ENCODE measurements at places on chromosomes 2 and 18.

DNA sequence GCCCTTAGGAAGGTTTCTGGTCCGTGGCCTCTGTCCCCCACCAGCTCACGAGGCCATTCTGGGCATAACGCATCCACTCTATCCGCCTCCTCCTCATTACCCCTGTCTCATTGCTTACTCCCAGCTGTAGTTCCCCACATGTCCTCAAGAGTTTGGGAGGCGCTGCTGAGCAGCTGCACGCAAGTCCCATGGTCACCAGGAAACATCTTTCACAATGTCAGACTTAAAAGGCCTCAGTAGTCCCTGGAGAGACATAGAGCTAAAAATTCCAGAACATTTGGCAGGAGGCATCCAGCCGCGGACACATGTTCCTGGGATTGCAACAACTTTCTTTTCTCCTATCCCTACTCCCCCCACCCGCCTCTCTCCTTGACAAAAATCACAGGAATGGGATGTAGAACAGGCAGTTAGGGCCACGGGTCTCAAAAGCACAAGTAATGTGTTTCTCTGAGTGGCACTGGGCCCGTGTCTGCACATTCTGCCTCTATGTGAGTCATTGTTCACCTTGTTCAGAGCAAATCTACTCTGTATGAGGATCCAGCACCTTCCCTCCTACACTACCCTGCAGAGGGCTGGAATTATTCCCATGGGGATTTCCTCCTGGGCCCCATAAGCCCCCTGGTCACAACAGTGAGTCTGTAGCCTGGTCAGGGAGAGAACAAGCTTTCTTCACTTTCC lies 8.1 kb downstream of the LBH start:
- peak; percentile 72 for DNase-seq

DNA sequence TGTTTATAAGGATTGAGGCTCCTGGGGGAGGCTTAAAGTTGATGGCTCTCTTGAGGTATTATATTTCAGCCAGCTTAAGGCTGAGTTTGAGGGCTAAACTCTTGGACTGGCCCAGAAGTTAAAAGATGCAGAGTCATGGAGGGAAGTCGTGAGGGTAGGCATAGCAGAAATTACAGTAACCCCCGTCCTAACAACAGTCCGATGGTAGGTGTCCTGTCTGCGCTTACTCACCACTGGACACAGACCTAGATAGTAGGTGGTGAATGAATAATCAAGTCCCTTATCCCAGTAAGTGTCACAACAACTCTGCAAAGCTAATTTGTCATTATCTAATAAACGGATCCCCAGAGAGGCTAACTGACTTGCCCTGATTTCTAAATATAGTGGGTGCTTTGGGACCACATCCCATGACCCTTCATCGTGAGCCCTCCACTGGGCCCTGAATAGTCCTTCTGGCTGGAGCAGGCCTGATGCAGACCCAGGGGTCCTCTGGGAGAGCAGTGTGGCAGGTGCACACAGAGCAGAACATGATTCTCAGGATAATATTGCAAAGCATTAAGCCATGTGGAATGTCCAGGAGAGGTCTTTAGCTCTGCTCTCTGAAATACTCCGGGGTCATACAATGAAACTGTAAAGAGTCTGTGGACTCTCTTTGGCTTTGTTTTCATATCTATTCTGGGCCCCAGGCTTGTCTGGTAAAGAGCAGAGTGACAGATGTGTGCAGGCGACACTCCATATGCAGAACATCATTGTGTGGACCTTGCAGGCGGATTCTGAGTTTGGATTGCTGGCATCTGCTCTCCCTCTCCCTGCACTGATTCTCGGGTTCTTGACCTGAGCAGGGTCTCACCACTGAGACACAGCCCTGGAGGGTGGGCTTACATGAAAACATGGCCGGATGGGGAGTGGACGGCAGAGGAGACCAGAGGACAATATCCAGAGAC lies 98.1 kb downstream of the RNF144A start:
- no peak for DNase-seq

GRCh38 chr2:34997779-34998178 lies 1357.8 kb upstream of the CRIM1 start:
- DNase-seq: no peak

- DNase-seq: peak; percentile 42
Observed at GRCh38 chr2:217953011-217953481, 49.7 kb downstream of the TNS1 start.

GRCh38 chr2:25078170-25079049 lies 36.5 kb downstream of the EFR3B start:
- DNase-seq: no peak

DNA sequence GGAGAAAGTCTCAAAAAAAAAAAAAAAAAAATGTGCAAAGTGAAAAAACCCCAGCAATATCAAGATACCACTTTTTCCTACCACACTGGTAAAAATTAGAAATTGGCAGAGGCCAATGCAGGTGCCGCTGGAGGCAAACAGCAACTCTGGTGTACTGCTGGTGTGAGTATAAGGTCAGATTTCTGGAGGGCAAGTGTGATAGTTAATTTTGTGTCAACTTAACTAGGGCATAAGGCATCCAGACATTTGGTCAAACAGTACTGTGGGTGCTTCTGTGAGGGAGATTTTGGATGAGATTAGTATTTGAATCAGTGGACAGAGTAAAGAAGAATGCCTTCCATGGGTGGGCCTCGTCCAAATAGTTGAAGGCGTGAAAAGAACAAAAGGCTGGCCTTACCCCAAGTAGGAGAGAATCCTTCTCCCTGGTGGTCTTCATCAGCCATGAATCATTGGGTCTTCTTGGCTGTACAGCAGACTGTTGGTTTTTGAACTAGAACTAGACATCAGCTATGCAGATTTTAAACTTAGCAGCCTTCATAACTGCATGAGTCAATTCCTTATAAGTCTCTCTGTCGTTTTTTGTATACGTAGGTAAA lies 52.8 kb upstream of the FHL2 start:
- no peak for DNase-seq

DNA sequence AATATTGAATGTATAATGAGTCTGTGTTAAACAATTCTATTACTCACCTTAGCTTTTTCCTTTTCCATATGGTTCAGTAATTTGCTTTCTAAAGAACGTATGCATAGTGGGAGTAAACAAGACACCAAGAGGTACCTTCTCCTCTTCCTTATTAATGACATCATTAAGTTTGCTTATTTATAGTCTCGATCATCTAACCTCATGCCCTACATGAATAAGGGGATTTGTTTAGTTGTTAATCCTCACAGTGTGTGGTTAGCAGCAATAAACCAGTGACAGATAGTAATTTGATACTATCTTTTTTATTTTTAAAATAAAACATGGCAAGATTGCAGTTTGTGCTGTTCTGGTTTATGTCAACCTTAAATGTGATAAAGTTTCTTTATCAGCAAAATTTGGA lies 69.7 kb downstream of the COBLL1 start:
- no peak for DNase-seq

DNA sequence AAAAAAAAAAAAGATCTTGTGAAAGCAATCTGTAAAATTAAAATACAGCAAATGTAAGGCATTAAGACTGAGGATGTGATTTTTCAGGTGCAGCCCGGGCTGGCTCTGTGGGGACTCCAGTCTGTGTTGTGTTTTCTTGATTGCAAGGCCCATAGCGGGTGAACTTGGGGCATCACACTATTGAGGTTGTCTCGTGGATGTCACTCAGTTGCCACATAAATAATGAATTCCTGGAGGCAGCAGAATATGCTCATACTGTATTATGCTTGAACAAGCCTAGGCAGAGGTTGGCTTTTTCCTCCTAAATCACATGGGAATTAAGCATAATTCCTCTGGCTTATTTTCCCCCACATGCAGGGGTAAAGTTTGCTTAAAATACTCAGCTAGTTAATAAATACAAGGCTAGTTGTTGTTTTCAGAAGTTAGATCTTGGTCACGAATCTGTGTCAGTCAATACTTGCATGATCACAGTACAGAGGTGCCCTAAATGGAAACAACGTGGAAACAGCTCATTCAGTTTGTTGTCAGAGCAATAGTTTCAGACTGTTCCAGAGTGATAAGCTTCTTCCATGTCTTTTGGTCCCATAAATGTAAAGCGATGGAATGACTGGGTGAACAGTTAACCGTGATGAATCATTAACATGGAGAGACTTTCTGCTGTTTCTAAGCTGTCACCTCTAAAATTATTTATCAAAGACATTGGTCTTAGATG lies 16.4 kb downstream of the GEMIN6 start:
- no peak for DNase-seq

GRCh38 chr18:66168685-66169235 lies 417.9 kb downstream of the CDH7 start:
- no peak for DNase-seq

GRCh38 chr2:28567061-28567471 lies 71.2 kb downstream of the PLB1 start:
- no peak for DNase-seq

- no peak for DNase-seq
Observed at GRCh38 chr2:74876081-74876886, 42.4 kb downstream of the HK2 start.

GRCh38 chr2:204971206-204971907 lies 426.1 kb downstream of the PARD3B start:
- DNase-seq: no peak

DNA sequence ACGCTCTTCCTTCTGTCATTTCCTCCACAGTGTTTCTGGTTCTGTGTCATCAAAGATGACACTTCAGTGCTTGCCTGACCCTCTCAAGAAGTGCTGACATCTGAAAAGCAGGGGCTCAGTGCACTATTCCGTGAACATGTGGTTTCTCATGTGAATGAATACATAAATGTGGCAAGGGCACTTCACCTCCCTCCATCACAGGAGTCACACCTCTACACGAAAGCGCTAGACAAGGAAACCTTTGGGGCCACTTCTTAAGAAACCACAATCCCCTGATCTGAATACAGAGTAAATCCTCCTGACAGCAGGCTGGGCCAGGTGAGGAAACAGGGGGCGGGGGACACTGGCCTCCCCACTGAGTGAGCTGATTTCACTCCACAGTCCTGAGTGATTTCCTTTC lies 145.8 kb upstream of the ACAA2 start:
- DNase-seq: no peak

- no peak for DNase-seq
Observed at GRCh38 chr2:227853204-227853629, 18.2 kb upstream of the DAW1 start.

DNA sequence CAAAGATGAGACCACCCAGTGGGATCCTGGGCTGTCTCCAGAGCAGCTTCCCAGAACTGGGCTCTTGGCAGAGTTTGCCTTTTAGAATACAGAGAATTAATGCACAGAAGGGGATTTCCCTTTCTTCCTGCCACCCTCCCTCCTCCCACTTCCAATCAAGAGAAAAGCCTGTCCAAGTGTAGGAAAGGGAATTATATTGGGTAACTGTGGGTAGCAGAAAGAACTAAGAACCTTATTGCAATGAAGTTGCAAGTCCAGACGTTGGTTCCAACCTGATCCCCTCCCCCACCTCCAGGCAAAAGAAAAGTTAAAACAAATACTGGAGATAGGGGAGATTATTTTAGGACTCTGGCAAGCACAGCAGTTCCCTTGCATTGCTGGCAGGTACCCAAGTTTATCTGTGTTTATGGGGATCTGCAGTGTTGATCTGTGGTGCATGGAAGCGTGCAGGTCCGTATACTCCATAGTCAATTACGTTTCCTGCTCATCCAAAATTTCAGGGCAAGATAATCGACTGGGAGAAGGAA lies 114.3 kb downstream of the PRKCE start:
- DNase-seq: no peak

DNA sequence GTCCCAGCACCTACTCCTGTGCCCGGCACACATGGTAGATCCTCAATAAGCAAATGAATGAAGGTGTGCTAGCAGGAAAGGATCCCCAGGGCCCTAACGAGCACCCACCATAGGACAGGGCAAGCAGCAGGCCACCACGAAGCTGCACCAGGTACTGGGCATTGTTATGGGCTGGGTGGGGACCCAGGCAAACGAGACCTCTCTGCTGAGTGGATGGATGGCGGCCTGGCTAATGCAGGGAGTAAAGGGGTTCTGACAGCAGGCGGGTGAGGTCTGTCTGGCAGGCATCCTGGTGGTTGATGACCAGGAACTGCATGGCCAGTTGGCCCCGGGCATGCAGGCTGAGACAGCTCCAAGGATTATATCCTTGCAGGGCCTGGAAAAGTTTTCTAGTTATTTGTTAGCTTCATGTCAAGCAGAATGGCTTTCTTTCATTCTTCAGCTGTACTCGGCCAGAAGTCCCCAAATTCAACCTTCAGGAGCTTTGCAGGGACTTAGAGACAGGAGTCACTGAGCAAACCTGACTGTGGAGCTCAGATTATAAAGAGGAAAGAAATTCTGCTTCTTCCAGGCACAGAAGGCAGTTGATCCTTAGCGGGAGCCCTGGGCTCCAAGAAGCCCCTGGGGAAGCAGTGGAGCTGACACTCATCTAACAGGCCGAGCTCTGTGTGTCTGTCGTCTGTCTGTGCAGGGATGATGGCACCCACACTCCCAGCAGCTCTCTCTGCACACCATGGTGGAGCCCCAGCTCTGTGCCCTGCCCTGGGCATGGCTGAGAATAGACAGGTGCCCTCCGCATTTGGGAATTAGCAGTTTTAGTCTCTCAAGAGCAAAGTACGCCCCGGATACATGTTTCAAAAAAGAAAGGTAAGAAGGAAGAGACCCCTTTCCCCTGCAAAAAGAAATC lies 51.2 kb downstream of the SDC1 start:
- DNase-seq: no peak

DNA sequence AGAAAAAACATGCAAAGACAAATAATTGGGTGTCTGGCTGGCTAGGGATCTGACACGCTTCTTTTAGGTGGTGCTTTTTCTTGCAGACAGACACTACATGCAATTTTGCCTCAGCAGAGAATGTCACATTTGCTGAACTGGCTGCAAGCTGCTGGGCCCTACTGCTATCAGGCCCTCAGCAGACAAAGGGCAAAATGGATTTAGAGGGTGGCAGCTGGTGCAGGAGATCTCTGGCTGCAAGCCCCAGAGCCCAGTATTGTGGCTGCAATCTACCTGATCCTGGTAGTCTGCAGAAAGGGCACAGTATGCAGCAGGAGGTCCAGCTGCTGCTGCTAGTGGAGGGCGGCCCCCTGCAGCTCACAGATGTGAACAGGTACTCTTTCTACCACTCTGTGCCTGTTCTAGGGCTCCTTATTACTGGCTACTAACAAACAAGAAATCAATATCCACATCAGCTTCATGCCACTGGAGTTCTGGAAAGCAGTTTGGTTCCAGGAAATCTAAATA lies 796.7 kb upstream of the CELF4 start:
- DNase-seq: no peak

- DNase-seq: no peak
Observed at GRCh38 chr18:59994357-59994756, 94.6 kb downstream of the PMAIP1 start.

DNA sequence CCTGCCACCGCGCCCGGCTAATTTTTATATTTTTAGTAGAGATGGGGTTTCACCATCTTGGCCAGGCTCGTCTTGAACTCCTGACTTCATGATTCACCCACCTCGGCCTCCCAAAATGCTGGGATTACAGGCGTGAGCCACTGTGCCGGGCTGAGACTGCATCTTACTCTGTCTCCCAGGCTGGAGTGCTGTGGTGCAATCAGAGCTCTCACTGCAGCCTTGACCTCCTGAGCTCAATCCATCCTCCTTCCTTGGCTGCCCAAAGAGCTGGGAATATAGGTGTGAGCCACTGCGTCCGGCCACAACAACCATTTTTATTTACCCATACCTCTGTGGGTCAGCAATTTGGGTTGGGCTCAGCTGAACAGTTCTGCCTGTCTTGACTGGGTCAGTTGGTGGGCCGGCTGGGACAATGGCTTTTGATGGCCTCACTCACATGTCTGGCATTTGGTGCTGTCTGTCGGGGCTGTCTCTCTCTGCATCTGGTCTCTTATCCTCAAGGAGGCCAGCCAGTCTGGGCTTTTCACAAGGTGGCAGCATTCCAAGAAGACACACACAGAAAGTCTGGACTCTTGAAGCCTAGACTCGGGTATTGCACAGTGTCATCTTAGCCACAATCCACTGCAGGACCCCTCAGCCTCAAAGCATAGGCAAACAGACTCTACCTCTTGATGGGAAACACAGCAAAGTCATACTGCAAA lies 116.8 kb upstream of the GATA6 start:
- no peak for DNase-seq

Data from lower lobe of right lung (tissue), 2 donors.